ENCODE measurements at places on chromosomes 1 and 21.

DNA sequence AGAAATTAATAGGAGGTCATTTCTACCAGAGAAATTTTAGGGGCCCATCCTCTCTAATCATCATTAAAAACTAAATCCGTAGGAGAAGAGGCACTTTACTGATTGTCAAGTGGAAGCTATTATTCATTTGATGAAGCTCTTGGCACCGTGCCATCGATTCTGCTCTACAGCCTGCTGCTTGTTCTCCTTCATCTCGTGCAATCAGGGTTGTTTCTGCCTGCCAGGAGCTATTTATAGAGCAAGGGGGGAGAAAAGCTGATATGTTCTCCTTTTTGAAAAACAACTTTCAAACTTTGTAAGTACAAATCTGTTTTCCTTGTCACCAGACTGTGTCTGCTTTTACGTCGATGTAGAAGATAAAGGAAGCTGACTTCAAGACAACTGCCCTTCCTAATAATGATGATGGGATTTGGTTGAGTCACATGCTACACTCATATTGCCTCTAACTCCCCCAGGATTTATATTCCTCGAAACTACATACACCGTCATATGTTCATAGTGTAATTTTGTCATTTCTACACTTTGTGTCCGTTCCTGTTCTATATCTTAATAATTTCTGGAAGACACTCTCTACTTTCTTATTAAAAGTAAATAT lies 169.6 kb upstream of the LHX8 start:
- DNase-seq = no peak

DNA sequence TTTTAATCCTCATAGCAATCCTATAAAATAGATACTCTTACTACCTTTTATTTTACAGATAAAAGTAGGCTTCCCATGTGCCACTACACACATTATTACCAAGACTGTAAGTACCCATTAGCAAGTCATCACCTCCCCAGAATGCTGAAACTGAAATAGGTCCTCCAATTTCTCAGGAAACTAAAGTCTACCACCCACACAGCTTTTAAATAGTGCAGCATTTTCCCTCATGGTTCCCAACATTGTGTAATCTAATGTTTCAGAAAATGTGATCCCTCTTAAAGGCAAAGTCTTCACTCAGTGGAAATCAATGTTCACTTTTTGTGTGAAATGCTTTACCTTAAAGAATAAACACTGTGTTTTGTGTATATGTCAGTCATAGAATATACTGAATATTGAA lies 356.5 kb downstream of the GPATCH2 start:
- no peak for DNase-seq

DNA sequence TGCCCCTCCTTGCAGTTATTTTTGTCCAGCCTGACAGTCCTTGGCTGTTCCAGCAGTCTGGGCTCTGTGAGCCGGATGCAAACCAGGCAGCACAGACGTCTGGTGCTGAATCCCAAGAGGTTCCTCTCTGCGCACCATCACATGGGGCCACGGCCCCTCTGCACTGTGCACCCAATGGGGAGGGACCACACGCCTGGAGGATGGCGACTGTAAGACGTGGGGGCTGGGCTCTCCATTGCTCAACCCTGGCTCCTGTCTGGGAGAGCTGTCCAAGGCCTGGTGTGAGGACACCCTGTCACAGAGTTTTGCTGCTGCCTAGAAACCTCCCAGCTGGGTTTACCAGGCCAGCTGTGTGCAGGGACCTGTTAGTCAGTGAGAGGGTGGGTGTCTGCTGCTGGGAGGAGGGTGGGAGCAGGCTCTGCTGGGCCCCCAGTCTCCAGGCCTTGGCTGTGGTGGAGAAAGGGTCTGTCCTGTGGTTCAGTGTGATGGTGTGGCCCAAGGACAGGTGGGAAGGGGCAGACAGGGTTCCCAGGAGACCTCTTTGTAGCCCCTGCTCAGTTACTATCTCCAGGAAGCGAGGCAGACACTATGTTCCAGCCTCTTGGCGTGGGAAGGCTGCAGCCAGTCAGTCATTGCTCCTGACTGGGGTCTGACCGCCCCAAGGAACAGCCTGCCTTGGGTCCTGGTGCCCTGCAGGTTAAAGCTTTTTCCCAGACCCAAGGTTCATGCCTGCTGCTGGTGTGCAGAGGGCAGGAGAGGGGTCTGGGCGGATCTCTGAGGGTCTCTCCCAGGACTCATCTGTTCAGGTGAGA lies 13.8 kb downstream of the HEYL start:
- DNase-seq = no peak

GRCh38 chr1:55076356-55076755 lies 37.0 kb downstream of the PCSK9 start:
- DNase-seq = no peak

GRCh38 chr1:163063610-163064009 lies 5.6 kb upstream of the RGS4 start:
- DNase-seq = no peak
